T-cell (primary cell): ENCODE measurements at places on chromosomes 1 and 21.

- no peak for DNase-seq
These were observed 117.8 kb upstream of the COL6A1 start for GRCh38 chr21:45863751-45864150.

GRCh38 chr1:77802026-77802425 lies 22.6 kb downstream of the MIGA1 start:
- no peak for DNase-seq

DNA sequence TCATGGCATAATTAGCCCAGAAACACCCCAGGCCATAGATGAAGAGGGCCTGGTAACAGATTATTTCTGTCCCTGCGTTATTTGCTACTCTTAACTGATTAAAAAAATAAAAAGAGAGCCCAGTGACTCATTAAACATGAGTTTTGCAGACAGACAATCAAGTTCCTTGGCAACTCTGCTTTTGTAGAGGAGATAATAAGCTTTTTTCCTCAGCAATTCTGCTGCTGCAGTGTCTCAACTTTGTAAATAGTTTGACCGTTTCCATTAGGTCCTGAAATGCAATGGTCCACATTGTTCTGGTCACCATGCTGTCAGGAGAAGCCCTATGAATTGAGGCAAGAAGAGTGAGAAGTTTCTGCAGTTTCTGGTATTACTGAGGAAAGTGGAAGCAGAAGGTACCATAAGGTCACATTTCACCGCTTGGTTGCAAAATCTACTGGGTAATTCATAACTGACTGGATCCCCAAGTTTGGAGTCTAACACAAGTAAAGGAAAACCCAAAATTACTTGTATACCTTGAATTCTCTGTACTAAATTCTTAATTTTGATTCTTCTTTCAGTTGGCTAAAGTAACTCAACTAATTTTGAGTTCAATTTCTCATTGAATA lies 139.5 kb downstream of the ZZZ3 start:
- DNase-seq = no peak

- no peak for DNase-seq
These were observed 19.3 kb upstream of the PTAFR start for GRCh38 chr1:28195780-28196179.

DNA sequence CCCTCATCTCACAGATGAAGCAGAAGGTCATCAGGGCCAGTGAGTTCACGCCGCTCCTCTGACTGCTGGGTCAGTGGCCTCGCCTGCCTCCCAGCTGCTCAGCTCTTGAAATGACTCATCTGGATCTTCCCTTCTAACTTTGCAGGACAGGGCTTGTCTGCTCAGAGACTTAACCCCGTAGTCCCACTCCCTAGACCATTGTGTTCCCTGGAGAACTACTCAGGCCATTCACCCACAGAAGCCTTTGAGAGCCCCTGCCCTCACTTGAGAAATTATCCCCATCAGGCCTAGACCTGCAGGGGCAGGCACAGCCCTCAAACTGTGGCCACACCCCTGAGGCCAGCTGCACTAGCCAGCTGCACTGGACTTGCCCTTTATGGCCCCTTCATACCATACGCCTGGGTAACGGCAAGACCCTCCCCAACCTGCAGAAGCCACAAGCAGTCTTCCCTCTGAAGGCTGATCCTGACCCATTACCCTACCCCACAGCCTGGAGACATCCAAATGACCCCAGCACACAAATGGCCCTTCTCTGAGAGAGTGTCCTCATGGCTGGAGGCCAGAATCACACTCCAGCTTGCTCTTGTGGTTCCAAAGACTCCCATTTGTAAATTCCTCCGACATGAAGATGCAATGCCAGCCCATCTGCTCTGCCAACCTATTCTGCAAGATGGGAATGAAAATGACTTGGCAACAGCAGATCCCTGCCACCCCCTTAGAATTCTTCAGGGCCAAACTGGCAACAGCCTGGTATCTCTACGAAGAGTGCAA lies 33.2 kb downstream of the RCSD1 start:
- DNase-seq = no peak

GRCh38 chr21:31616216-31616615 lies 43.3 kb upstream of the SOD1 start:
- no peak for DNase-seq

DNA sequence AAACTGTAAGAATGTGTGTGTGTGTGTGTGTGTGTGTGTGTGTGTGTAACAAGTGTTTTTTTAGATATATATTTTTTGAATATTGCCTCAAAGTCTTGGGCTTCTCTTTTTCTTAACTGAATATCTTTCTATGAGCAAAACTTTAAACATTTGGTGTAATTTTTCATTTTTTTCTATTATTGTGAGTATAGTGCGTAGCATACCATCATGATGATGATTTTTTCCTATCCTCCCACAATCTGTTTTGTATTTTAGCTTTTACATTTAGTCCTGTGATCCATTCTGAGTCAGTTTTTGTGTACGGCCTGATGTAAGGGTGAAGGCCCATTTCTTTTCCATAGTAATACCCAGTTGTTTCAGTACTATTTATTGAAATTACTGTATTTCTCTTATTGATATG lies 680.6 kb downstream of the TTLL7 start:
- no peak for DNase-seq

DNA sequence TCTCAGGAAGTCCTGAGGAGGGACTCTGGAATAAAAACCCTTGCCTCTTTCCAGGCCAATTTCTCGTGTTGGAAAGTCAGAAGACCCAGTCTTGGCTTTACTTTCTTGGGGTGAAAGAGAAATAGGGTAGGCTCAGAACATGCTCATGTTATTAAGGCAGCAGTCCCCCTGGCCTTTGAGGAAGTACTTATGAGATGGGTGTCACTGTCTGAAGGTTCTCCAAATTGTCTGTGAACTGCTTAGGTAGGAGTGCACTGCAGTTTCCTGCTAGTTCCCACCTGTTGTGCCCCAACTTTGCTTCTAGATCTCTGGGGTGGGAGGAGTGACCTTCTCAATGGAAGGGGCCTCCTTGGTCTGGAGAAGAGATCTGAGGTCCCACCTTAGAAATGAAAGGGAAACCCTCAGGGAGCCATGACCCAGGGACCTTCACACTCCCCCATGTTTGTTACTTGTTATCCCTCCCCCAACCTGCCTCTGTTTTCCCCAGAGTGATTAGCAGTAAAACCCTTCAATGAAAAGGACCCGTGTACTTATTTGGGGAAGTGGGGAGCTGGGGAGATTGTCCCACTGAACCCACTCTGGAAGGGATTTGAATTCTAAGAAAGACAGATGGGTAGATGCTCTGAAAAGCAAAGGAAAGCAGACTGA lies 5.7 kb downstream of the ZNF691 start:
- no peak for DNase-seq

GRCh38 chr1:17630048-17630830 lies 90.7 kb downstream of the ARHGEF10L start:
- no peak for DNase-seq

DNA sequence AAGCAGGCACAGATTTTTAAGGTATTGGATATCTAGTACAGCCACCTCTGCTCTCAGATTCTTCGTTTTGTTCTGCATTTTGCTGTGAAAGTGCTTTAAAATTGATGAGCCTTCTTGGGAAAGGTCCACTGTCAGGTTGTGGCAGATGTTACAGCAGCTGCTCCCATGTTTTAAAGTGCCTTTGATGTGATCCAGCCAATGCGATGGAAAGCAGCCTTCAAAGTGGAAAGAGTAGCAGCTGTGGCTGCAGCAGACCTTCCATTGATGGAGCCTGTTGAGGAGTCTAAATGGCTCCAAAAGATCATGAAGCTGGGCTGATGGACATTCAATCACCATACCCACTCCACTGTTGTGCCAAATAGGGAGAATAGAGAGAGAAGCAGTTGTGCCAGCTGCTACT lies 816.9 kb downstream of the PLA2G4A start:
- DNase-seq = no peak

DNA sequence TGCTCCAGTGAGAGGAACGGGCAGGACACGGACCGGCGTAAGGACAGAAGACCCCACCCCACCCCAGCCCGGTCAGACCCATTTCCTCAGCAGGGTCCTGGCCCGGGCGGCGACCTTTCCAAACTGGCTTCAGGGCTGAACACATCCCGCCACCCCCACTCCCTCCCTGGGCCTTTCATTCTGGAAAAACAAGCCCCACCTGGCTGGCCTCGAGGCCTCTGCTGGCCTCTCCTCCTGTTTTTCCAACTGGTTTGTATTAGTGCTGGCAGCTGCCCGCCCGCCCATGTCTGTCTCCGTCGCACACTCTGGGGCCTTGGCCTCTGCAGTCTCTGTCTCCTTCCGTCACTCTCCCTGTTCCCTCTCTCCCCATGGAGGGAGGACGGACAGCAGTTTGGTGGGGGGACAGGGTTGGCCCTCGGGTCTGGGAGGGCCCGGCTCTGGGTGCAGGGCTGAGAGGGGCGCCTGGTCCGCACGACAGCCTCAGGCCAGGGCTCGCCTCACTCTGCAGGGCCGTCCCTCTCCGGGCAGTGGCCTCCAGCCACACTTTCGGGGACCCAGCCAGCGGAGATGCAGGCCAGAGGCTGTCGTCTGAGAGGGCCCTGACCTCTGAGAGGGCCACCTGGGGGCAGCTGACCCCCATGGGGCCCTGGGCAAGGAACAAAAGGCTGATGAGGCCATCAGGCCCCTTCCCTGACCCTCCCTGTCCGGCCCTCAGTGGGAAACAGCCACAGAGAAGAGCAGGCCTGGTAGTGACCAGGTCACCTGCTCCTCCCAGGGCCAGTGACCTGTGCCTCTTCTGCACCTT lies 1.5 kb upstream of the MXRA8 start:
- no peak for DNase-seq

DNA sequence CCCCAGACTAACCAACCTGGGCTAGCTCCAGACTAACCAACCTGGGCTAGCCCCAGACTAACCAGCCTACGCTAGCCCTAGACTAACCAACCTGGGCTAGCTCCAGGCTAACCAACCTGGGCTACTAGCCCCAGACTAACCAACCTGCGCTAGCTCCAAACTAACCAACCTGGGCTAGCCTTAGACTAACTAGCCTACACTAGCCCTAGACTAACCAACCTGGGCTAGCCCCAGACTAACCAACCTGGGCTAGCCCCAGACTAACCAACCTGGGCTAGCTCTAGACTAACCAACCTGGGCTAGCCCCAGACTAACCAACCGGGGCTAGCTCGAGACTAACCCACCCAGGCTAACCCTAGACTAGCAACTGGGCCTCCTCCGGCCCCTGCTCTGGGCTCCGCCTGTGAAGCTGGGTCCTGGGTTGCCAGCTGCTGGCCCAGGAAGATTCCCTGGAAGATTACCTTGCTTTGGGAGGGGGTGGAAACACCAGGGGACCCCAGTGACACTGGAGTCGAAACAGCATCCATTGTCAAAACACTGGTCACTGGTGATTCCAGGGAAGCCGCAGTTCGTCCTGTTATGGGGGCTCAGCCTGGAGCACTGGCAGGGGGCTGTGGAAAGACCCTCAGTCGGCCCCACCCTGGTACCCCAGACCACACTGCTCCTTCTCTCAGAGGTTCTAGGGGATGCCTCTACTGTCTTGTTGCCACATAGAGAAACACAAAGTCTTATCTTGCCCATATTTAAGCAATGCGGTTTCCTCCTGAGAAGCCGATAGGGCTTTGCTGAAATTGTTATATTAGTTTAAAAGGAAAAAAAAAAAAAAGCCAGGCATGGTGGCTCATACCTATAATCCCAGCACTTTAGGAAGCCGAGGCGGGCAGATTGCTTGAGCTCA lies 1.1 kb downstream of the TFF2 start:
- DNase-seq = no peak

GRCh38 chr1:30444850-30445249 lies 278.5 kb downstream of the MATN1 start:
- no peak for DNase-seq

- no peak for DNase-seq
These were observed 20.7 kb downstream of the GPR157 start for GRCh38 chr1:9108056-9108665.

- no peak for DNase-seq
These were observed 1.0 kb upstream of the ZSCAN20 start for GRCh38 chr1:33471416-33471815.

- no peak for DNase-seq
These were observed 94.6 kb downstream of the TGFB2 start for GRCh38 chr1:218439541-218440295.

GRCh38 chr1:40919475-40920011 lies 57.4 kb upstream of the CITED4 start:
- DNase-seq = no peak

DNA sequence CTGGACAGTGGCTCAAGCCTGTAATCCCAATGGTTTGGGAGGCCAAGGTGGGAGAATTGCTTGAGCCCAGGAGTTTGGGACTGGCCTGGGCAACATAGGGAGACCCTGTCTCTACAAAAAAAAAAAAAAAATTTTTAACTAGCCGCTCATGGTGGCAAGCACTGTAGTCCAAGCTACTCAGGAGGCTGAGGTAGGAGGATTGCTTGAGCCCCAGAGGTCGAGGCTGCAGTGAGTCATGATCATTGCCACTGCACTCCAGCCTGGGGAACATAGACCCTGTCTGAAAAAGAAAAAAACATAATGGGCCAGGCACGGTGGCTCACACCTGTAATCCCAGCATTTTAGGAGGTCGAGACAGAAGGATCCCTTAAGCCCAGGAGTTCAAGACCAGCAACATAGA lies 5.3 kb downstream of the SPATC1L start:
- no peak for DNase-seq

- DNase-seq = no peak
These were observed 84.0 kb upstream of the TLR5 start for GRCh38 chr1:223227031-223227430.

- no peak for DNase-seq
These were observed 31.0 kb upstream of the TSPAN2 start for GRCh38 chr1:115120296-115120695.

- DNase-seq = no peak
These were observed 25.7 kb upstream of the BACE2 start for GRCh38 chr21:41142051-41142795.

DNA sequence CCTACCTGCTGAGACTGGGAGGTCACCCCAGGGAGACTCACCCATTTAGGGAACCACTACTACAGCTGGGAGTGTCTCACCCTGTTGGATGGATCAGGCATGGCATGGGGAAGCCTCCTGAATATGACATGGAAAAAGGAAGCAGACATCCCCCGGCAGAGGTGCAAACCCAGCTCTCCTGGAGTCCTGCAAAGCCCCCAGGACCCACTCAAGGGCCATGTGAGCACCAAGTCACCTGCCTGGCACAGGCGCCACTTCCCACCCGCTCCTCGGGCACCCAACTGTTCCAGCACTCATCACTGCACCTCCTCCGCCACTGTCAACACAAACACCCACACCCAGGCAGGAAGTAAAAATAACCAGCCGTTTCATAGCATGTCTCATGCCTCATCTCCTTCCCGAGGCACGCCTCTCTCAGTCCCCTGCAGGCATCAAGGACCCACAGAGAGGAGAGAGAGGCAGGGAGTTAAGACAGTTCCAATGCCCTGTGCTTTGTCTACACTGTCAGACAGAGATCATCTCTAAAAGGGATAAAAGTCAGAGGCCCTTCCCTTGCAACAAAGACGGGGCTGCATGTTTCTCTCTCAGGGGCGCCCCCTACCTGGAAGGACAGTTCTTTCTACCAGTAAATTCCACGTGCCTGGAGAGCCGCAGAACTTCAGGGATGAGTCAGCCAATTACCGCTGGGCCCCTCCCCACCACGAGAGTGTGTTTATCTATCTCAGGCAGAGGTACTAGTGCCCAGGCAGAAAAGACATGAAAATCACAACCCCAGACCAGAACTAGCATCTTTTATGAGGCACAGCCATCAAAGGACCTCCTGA lies 150.1 kb upstream of the SOD1 start:
- peak; percentile 46 for DNase-seq

- DNase-seq = no peak
These were observed 296.8 kb downstream of the PBX1 start for GRCh38 chr1:164855716-164856329.

- no peak for DNase-seq
These were observed 39.7 kb downstream of the RIPK4 start for GRCh38 chr21:41726970-41727783.

- DNase-seq = no peak
These were observed 5.1 kb upstream of the TMEM222 start for GRCh38 chr1:27316860-27317259.

- no peak for DNase-seq
These were observed 43.9 kb downstream of the GRHL3 start for GRCh38 chr1:24362982-24363614.
